ENCODE measurements at places on chromosomes 6 and 20.

- DNase-seq: peak; percentile 6
Observed at GRCh38 chr6:42984924-42985475, 630 bp downstream of the PPP2R5D start.

- no peak for DNase-seq
Observed at GRCh38 chr6:110687326-110687725, 127.9 kb downstream of the CDK19 start.

DNA sequence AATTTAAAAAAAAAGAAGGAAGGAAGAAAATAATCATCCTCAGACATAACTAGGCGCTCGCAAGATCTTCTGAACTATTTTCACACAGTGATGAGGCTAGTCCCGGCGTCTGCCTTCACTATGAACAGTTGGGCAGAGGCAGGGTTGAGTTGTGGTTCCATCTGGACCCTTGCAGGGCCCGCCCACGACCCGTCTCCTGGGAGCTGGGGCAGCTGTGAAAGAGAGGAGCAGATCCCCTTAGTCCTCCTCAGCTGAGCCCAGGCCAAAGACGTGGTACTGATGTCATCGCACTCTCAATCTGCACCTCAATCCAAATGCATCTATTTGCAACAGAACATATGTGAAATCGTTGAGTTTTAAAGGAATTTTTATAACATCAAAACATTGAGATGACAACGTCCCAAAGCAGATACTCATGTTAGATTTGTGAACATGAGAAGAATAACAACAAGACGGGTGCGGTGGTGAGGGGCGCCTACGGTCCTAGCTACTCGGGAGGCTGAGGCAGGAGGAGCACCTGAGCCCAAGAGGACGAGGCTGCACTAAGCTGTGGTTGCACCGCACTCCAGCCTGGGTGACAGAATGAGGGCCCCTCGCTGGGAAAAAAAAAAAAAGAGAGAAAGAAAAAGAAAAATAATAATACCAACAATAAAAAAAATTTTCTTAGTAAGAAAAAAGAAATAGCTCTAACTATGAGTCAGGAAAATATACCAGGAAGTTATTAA lies 15.3 kb downstream of the TCFL5 start:
- DNase-seq: no peak

- no peak for DNase-seq
Observed at GRCh38 chr6:3293271-3294155, 34.8 kb downstream of the PSMG4 start.

DNA sequence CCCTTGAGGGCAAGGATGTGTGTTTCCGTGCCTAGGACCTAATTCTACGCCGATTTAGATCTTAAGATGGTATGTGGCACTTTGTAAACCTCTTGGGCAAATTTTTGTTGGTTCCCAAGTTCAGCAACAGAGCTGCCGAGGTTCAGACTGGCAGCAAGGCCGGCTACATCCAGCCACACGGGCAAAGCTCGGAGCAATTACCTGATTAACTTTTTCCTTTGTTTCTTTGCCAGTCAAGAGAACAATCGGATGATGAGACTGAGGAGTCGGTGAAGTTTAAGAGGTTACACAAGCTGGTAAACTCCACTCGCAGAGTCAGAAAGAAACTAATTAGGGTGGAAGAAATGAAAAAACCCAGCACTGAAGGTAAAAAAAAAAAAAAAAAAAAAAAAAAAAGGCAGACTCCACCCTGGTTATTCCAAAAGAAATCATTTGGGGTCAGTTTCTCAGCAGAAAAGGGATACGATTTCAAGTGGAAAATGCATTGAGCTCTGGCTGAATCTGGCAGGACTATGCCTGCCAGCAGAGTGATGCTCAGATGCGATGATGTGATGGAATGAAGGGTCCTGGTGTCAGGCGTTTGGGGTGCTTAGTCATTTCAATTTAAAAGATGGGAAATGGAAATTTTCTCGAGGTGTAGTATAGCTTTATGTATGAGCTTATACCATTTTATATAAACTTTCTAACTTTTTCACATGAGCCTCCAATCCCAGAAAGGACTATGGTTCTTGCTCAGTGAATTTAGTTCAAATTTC lies 171.6 kb downstream of the SASH1 start:
- DNase-seq: no peak

DNA sequence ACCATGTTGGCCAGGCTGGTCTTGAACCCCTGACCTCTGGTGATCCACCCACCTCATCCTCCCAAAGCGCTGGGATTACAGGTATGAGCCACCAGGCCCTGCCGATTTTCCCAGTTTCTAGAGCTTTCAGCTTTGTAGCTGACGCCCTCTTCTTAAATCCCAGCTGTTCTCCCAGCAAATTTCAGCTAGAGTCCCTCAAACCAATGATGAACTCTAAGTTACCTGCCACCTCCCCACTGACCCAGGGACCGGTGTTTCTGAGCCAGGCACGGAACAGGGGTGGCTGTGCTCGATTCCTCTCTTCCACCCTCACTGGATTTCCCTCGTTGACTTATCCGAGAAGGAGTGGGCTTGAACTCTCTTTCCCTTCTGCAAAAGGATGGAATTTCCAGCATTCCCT lies 39.1 kb downstream of the SUN5 start:
- no peak for DNase-seq

GRCh38 chr20:7841291-7841970 lies 98.8 kb downstream of the HAO1 start:
- DNase-seq: no peak

GRCh38 chr20:24953621-24954133 lies 4.6 kb downstream of the CST7 start:
- DNase-seq: no peak

- DNase-seq: no peak
Observed at GRCh38 chr20:59585714-59586409, 18.5 kb upstream of the PHACTR3 start.

- DNase-seq: no peak
Observed at GRCh38 chr6:17972978-17973622, 14.3 kb downstream of the KIF13A start.

- DNase-seq: no peak
Observed at GRCh38 chr20:46820682-46821081, 74.0 kb upstream of the EYA2 start.

GRCh38 chr6:3347826-3348225 lies 89.1 kb downstream of the PSMG4 start:
- no peak for DNase-seq

DNA sequence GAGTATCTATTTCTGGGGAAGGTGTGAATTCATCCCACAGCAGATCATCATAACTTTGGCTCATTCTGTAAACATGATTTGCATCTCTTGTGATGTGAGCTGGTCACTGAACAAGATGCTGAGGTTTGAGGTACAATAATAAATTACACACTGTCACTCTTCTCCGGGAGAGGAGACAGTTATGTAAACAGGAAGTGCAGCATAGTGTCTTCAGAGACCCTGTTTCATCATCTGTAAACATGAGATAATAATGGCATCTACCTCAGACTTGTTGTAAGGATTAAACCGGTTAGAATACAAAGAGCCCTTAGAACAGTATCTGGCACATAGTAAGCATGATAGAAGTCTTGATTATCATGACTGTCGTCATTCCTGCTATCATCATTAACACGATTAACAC lies 125.2 kb downstream of the TBC1D7 start:
- DNase-seq: no peak

DNA sequence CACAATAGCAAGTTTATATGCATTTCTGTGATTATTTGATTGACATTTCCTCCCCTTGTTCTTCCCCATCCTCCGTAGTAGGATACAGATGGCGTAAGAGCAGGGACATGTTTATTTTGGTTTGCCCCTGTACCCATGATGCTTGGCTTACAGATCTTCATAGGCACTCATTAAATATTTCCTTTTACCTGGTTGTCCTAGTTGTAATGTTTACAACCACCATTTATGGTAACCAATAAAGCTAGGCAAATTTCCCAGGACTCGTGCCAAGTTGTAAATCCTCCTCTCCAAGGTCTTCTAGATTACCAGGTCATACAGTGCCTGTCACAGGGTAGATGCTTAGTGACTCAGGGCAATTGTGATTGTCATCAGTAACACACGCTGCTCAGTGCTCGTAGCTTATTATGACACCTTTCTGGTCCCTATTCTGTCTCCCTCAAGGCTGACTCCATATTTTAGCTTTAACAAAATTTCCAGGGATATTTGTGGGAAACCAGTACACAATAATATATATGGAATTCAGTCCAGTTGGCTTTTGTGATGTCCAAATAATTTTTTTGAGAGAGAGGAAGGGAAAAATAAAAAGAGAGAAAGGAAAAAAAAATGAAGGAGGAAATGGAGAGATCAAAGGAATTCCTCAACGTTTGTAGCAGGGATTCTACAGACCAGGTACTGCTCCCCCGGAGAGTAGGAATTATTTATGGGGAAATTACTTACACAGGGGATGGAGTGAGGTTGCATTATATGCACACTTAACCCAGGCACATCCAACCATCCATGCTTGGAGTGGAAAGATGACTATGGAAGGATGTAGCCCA lies 24.6 kb downstream of the CYP24A1 start:
- no peak for DNase-seq

DNA sequence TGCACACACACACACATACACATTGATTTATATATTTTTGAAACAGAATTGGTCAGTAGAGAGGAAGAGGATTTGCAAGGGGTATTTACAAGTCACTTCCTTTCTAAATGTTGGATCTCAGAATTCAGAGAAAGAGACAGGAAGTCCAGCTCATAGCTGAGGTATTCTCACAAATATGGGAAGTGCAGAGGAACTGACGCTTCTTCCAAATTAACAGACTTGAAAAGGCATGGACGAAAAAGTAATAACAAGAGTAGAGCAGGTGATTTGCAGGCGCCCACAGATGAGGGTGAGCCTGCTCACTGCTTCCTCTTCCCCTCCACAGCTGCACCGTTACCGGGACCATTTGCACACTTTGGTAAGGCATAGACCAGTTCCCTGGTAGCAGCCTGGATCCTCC lies 246.4 kb downstream of the PHACTR1 start:
- DNase-seq: peak; percentile 25

DNA sequence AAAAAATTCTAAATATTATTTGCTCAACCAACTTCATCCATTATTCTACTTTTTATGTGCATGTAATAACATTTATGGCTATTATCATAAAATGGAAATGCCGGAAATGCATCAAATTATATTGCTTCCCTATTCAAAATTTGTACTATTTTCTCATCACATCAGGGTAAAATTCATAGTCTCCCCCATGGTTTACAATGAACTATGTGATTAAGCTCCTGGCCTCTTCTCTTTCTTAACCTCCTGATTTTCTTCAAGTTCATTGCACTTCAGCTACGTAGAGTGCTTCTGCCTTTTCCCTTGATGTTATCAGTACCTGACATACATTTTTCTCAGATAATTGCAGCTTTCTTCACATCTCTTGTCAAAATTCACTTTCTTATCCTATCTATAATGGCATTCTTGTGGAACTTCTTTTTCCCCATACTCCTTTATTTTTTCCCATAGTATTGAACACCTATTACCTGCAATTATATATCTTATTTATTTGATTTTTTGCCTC lies 699.1 kb upstream of the ADGRB3 start:
- DNase-seq: no peak

DNA sequence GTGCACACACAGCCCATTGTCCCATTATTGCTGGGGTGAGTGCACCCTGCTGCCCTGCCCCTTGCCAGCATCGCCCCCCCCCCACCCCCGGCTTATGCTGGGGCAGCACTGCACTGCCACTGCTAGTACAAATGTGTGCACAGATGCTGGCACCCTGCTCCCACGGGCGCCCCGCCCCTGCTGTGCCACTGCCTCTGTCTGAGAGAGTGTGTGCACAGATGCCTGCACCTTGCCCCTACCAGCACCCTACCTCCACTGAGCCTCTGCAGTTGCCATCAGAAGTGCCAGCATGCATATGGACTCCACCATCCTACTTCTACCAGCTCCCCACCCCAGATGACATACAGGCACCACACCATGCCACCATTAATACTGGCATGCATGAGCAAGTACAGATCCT lies 454.6 kb upstream of the KHDRBS2 start:
- no peak for DNase-seq

DNA sequence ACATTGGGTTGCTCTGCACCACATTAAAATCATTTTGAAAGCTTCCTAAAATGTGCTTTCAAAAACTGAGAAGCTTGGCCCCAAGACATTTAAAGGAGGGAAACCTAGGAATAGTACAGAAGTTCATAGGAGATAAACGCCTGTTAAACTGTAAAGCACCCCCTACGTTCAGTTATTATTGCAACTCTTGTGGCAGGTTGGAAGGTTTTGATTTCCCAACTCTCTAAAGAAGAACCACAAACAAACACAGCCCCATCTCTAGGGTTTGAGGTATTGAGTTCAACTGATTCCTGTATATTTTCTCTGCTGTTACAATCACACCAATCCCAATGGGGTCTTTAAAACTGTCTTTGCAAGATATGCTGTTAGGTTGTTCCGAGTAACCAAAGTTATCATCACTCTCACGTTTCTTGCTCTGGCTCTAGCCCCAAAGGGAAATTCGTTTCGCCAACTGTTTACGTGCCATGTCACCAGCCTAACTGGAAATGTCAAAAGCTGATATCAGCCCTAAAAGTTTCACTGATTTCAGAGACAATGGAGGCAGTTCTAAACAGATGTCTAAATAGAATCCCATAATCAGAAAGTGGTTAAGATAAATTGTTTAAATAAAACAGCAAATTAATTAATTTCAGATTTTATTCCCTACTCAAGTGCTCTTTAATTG lies 12.1 kb downstream of the TFAP2A start:
- no peak for DNase-seq

DNA sequence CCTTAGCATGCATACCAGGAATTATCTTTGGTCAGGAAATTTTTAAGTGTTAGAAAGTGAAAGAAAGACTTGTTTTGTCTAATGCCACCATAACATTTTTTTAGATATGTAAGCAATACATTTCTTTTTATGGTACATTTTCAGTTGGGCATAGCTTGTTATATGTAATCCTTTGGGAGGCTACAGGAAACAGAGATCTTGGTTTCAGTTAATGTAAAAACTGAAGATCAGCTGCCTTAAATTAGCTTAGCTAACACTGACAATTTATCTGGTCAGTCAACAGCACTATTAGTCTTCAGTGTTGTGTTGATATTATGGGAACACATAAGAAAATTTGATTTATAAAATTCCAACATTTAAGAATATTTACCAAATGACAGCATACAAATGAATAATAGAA lies 78.6 kb upstream of the SMIM8 start:
- DNase-seq: no peak

GRCh38 chr6:61809004-61809595 lies 476.9 kb downstream of the KHDRBS2 start:
- no peak for DNase-seq

- DNase-seq: peak; percentile 61
Observed at GRCh38 chr20:19735446-19735845, 22.6 kb upstream of the RIN2 start.

DNA sequence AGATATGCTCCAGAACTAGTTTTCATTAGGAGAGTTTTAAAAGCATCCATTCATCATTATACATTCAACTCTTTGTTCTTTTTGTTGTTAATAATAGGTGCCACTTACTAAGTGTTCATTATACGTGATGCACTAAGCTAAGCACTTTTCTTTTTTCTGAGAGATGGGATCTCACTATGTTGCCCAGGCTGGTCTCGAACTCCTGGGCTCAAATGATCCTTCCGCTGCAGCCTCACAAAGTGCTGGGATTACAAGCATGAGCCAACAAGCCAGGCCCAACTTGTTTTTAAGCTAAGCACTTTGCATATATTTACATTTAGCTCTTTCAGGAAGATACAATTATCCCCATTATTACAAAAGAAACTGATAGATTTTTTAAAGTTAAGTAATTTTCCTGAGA lies 5.7 kb upstream of the GFOD1 start:
- DNase-seq: no peak

- no peak for DNase-seq
Observed at GRCh38 chr6:34324738-34325444, 67.6 kb downstream of the NUDT3 start.

- no peak for DNase-seq
Observed at GRCh38 chr20:48115502-48115901, 330.2 kb upstream of the SULF2 start.

Measured in stimulated activated naive B cell treated with anti-CD40 and anti-IgM and Interleukin-4, amounts not matched to agents 10 μg/mL and 1 μg/mL and 100 μg/mL, for 72 hours (primary cell).